GM12878 (cell line): ENCODE measurements at places on chromosomes 11 and 22.

DNA sequence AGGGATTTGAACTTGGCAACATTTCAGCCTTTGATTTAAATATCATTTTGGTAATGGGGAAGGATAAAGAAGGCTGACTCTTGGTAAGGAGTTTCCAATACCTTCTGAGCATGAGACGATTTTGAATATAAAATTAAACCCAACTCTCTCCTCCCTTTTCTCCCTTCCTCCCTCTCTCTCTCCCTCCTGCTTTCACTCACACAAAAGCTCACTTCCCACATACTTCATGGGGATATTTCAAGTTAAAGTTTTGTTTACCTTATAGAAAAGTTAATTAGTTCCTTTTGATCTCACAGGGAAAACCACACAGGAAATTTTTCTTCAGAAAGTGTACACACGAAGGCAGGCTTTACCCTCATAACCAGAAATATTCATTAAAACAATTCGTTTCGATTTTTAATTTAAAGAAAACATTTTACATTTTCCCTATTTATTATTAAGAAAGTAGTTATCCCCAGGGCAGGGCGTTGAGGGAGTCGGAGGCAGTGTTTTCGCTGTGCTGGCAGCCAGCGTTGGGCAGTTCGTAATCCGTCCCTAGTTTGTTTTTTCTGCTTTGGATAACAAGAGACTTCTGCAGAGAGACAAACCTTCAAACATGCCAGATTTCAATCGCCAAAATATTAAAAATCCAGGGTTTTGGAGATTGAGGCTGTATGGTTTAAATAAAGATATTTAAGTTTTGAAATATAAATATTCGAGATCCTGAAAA, 25.3 kb upstream of the ALX4 start:
- DNase-seq: no peak

DNA sequence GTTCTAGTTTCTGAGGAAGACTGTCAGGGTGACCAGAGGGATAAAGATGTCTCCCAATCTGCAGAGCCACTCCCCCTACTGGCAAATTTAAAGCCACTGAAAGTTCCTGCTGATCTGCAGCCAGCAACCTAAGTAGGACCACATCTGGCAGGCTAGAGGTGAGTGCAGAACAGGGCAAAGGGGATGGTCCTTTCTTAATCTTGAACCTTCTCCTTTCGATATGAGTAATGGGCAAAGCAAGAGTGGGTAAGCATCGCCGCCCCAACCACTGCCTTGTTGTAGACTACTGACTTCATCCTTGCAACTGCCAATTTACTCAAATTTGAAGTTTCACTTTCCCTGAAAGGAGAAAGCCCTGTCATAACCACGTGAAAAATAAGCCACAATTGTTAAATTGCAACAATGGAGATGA, 30.7 kb downstream of the SCUBE2 start:
- DNase-seq: peak; percentile 97

GRCh38 chr11:61486011-61486620, 22.4 kb upstream of the LRRC10B start:
- DNase-seq: no peak

- no peak for DNase-seq
Measured at GRCh38 chr11:72683782-72684200, 9.6 kb upstream of the PDE2A start.

DNA sequence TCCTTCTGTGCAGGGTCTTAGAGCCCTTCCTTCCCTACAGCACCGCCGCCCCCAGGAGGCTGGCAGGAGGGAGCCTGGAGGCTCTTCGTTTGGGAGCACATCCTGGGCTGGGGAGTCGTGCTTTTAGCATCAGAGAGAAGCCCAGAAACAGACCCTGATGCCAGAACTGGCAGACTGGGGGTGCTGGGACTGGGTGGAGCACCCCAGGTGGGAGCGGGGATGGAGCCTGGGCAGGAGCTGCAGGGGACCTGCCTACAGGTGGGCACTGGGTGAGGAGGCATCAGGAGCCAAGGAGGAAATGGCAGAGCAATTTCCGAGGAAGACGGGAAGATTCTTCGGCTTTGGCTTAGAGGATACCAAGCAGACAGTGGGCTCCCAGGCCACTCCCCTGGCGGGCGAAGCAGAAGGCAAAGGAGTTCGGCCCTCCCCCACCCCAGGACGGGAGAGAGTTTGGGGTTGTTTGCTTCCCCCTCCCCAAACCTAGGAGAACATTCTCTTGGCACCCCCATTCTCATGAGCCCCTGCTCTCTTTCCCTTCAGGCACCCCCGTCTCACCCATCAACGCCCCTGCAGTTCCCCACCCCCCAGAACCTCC, 1.1 kb downstream of the SYT7 start:
- no peak for DNase-seq

DNA sequence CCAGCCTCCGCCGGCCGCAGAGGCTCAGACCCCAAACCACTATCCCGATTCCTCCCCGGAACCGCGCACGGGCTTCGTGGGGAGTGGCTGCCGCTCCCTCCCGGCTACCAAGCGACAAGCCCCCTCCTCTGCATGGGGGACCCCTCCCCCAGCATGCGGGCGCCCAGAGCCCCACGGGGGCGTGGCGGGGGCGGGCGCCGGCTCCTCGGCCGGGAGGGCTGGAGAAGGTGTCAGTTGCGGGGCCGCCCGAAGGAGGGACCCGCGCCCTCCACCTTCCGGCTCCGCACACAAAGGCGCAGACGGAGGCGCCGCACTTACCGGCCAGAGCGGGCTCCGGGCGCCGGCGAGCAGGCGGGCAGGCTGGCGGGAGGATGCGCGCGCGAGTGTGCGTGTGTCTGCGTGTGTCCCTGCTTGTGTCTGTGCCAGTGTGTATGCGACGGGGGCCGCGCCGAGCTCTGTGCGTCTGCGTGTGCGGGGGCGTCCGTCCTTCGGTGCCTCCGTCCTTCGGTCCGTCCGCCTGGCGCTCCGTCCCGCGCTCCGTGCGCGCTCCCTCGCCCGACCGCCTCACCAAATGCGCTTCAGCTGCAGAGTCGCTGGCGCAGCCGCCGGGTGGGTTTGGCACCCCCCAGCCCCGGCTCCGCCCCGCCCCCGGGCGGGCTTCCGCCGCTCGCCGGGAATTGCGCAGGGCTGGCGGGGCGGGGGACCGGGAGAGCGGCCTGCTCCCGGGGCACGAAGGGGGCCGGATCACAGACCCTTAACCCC, at the start of gene PTPN5:
TSS of gene PTPN5 (minus strand) at position 592 of the 762 bp plus-strand sequence. CDS start 19,840 bp downstream, outside the sequence.
- no peak for DNase-seq

GRCh38 chr11:118898400-118899295, 15.0 kb downstream of the CXCR5 start:
- DNase-seq: no peak

DNA sequence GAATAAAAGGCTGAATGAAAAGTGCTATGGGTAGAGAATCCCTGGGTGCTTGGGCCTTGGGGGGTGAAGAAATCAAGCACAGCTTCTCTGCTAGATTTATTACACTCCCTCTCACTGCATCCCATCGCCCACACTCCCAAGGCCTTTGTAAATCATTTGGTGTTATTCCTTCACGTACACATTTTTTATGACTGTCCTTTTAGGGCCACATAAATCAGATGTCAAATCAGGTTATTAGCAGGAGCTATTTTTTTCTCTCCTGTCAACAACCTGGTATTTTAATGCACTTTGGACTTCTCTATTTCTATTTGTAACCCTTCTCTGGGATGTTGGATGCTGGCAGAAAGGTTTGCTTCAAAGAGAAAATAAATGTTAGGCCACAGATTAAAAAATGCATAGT, 408.8 kb downstream of the INSC start:
- DNase-seq: no peak

DNA sequence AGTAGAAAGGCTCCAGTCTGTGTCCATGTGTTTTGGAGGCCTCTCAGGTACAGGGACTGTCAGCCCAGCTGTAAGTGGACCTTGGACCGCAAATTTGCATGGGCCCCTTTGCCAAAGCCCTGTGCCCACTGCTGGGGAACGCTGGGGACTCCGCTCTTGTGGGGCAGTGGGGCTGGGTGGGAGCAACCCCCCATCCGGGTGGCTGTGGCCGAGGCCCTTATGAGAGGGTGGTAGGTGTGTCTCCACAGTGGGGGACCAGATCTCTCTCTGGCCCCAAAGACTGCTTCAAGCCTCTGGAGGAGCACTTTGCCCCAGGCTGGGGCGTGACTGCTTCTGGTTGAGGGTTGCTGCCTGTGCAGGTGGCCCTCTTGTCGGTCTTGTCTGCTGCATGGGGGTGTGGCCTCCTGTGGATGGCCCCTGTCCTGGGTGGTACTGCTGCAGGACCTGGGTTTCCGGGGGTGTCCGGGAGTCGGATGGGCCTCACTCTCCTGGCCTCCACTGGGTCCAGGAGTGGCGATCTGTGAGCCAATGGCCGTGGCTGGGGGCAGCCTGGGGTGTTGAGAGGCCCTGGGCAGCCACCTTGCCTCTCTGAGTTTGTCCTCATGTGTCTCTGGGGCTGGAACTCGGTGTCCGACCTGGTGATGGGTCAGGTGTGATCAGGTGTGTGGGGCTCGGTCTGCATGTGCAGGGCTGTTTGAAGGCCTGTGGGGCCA, 15.9 kb downstream of the KCNQ1 start:
- no peak for DNase-seq

DNA sequence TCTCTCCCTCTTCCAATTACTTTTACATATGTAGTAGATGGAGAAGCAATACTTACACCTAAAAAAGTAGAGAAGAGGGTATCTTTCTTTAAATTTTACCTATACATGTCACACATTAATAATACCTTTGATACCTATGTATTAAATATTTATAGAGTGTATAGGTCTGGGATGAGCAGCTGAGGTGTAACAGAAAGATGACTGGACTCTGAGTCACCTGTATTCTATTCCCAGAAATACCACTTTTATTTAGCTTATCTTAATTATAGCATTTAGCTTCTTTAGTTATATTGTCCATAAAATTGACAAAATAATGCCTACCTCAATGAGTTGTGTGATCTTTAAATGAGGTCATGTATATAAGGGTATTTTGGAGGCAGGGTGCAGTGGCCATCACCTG, 30.6 kb upstream of the YAP1 start:
- DNase-seq: no peak

DNA sequence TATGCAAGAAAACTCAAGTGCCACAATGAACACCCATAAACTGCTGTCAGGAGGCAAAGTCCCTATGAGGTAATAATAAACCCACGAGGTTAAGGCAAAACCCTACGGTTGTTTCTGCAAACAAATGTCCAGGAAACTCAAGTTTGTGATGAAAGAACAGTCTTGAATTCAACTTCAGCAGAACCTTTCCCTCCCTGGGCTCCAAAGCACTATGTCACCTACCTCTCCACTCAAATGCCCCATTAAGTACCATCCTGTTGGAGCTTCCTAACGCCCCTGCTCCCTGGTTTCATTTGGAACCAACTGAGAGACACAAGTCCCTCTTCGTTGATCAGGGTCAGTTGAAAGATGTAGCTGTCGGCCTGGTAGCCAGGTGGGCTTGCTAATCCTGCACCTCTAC, 2.6 kb upstream of the C11orf91 start:
- DNase-seq: no peak

- no peak for DNase-seq
Measured at GRCh38 chr11:111344032-111344431, 35.0 kb downstream of the POU2AF1 start.

DNA sequence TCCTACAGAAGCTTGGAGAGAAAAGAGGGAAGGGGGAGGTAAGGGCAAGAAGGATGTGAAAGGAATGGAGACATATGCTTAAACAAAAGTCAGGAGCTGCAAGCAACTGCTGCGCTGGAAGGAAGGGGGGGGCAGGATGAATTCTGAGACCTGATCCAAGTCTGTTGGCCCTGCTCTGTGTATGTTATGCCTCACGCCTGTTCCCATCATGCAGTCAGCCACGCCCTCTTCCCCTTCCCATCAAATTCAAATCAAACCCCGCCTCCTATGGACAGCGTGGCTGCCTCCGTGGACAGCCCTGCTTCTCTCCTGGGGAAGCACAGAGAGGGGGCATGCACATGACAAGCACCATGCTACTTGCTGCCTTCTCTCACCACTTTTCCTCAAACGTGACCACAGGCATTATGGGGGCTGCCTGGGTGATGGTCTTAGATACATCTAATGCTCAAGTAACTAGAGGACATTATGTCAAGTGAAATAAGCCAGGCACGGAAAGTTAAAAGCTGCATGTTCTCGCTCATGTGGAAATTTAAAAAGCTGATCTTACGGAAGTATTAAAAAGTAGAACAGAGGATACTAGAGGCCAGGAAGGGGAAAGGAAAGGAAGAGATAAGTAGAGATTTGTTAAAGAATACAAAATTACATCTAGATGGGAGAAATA, 45.8 kb upstream of the CYP2D6 start:
- DNase-seq: no peak

GRCh38 chr11:68216171-68216938, 3.3 kb upstream of the KMT5B start:
- DNase-seq: no peak
